ENCODE measurements at places on chromosomes 6 and 20.

- peak; percentile 73 for DNase-seq
These were observed 159.3 kb upstream of the TNFAIP3 start for GRCh38 chr6:137707590-137708360.

GRCh38 chr20:57369596-57369995 lies 18.5 kb downstream of the RAE1 start:
- DNase-seq, result no peak

DNA sequence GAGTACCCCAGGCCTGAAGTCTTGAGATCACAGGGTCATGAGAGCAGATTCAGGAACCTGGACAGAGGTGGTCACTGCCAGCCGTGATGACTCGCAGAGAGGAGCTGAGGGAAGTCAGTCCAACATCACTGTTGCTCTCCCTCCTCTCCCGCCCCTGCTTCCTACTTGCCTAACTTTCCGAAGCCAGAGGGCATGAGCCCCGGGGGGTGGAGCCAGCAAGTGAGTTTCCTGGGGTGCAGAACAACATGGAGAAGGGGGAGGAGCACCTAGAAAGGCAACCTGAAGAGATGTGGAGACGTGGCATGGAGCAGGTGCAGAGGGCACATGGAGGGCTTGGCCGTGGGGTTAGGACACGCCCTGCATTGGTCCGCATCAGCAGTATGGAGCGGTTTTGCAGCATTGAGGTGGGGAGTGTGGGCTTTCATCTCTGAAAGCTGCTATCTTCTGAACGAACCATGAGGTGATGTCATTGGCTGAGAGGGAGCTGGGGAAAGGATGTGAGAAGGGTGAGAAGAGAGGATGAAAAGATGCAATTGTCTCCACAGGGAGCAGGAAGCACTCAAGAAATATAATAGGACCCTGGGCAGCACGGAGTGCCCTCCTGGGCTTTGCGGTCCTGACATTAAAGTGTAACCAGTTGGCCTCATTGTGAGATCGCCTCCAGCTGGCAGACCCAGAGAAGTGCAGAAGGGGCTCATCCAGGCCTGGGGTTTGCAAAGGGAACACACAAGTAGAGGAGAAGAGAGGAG lies 25.0 kb downstream of the GDAP1L1 start:
- no peak for DNase-seq

GRCh38 chr20:41407607-41408006 lies 41.0 kb upstream of the EMILIN3 start:
- no peak for DNase-seq

- peak; percentile 79 for DNase-seq
These were observed 46.0 kb downstream of the GTF2H5 start for GRCh38 chr6:158213925-158214674.

- no peak for DNase-seq
These were observed 63.2 kb upstream of the SYNDIG1 start for GRCh38 chr20:24406251-24406650.

DNA sequence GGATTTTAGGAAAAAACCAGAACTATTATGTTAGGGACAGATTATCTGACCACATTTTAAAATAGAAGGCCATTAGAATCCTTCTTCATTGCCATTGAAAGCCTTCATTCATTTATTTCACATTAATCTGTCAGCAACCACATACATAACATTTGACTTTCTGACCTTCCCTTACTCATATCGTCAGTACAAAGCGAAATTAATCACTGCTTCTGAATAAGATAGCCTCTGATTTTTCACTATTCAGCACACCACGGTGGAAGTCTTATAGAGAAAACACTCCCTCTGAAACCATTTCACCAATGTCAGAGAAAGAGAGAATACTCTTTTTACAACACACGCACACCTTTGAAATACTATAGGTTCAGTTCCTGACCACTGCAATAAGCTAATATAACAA lies 442.5 kb upstream of the ID4 start:
- no peak for DNase-seq

DNA sequence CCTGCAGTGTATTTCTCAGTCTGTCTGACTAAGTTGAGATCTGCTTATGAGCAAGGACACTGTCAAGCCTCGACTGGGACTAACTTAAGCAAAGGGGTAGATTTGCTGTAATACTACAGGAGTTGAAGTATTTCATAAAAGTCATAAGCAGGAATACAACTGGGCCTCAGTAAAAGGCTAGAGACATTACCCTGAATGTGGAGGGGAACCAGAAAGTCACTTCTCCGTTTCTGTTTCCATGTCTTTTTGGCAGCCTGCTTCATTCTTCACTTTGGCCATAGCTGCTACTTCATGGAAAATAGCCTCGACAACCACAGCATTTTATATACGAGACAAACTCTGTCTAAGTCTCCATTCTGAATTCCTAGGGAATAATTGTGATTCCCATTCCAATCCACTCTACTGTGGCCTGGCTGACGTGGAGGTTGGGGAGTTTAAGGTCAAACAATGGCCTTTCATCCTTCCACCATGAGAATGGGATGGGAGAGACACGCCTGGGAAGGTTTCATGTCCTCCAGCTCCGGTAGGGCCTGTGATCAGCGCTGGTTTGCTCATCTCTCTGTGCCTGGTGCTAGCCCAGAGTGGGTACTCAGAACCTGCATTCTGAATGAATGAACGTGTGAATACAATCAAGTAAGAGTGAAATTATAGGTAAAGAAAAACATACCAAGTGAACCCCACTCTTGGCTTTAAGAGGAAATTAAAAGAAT lies 37.1 kb upstream of the DUSP22 start:
- DNase-seq, result no peak

- no peak for DNase-seq
These were observed 374.3 kb upstream of the CHD6 start for GRCh38 chr20:41992481-41992880.

- no peak for DNase-seq
These were observed 121.1 kb downstream of the GMDS start for GRCh38 chr6:2124260-2124709.

- DNase-seq, result no peak
These were observed 143.0 kb downstream of the TTLL2 start for GRCh38 chr6:167467793-167468431.

DNA sequence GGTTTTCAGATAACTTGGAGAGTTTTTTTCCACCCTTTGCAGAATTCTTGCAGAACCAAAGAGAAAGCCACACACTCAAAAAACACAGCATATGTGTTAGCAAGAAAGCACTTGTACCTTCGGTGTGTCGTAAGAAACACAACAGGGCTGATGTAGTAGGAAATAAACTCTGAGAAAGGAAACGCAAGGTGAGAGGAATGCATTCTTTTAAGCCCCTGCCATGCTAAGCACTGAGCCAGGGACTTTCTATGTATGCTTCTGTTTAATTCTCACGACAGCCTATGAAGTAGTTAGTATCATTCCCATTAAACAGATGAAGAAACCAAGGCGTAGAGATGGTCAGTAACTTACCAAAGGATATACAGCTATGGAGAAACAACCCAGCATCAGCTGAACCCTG lies 23.1 kb downstream of the NEDD9 start:
- DNase-seq, result no peak

GRCh38 chr20:48959899-48960550 lies 38.5 kb downstream of the ARFGEF2 start:
- DNase-seq, result no peak

DNA sequence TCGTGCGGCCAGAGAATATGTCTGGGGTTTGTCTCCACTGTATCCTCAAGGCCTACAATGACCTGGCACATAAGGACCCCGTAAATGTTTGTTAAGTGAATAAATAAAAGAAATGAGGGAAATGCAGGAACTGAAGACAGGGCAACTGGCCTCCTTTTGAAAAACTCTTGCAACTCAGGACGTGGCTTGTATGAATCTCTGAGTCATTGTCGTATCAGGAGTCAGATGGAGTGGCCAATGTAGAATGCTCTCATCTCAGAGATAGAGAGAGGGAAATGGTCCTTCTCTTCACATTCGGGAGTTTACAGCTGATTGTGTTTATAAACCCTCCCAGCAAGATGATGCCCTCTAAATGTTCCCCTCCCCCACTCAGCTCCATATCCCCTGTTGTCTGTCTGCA lies 57.1 kb downstream of the UST start:
- no peak for DNase-seq

Data from globus pallidus (tissue), 1 donor.